Cardiac muscle cell (in vitro differentiated cells and primary cell): ENCODE measurements at places on chromosomes 2 and 18. TPM values are rescaled to one million over a fixed set of nuclear protein-coding genes. Genes with fewer than 3 reads are reported as not detected.
A peak's percentile ranks its signal among the peaks of the same experiment; 100 is the strongest.

GRCh38 chr18:44697315-44697714, 16.6 kb downstream of the SETBP1 start:
- DNase-seq: no peak
- peak overlapping the region; percentile 52 for H3K27ac ChIP-seq

DNA sequence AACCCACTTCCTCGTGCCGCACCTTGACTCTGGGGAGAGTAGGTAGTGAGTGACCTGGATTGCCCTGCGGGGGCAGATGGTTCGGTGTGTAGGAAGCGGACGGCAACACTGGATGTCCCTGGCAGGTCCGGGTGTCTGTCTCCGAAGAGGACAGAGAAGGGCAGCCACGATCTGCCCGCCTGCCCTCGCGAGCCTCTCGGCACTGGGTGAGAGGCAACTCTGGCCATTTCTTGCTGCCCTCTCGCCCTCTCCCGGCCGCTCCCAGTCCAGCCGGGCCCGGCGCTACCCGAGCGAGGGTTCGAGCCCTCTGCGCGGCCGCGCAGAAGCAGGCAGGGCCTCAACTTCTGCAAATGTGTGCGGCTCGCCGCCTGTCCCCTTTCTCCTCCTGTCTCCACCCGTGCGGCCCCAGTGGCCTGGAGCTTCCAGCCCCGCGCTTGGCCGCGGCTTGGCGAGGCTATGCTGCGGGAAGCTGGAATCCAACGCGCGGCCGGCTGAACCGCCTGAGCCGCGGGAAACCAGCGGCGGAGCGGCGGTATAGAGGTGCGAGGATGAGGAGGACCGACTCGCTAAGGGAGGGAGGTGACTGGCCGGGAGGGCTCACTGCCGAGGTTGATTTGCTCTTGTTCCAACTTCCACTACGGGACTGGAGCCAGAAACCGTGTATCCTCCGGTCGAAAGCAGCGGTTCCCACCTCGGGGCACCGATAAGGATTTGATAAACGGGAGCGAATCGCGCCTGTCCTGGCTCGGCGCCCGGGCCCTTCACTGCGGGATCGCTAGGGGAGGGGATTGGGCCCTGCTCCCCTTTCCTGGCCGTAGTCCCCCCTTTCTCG, 1.5 kb downstream of the EPAS1 start:
- H3K27ac ChIP-seq: no peak overlapping the region
- peak overlapping the region; percentile 61 for H3K4me3 ChIP-seq
- H3K27me3 ChIP-seq: peaks cover 74% of the 10 kb centered on the region
- H3K4me1 ChIP-seq: peaks cover 10% of the 10 kb centered on the region
- H3K36me3 ChIP-seq: no peaks in the 10 kb centered on the region

- DNase-seq: no peak
- H3K36me3 ChIP-seq: no peaks in the 10 kb centered on the region
- no peaks in the 10 kb centered on the region for H3K4me1 ChIP-seq
- no peak overlapping the region for H3K4me3 ChIP-seq
- no peak overlapping the region for H3K27ac ChIP-seq
- H3K27me3 ChIP-seq: no peaks in the 10 kb centered on the region
Observed at GRCh38 chr2:139216435-139216834, 436.2 kb upstream of the NXPH2 start.

GRCh38 chr2:187266147-187266546, 181.9 kb downstream of the CALCRL start:
- no peaks in the 10 kb centered on the region for H3K4me1 ChIP-seq
- H3K27me3 ChIP-seq: no peaks in the 10 kb centered on the region

GRCh38 chr2:167550448-167550847, 662.2 kb downstream of the XIRP2 start:
- H3K4me3 ChIP-seq: no peak overlapping the region
- H3K27ac ChIP-seq: no peak overlapping the region
- H3K36me3 ChIP-seq: no peaks in the 10 kb centered on the region
- no peaks in the 10 kb centered on the region for H3K27me3 ChIP-seq
- no peaks in the 10 kb centered on the region for H3K4me1 ChIP-seq

DNA sequence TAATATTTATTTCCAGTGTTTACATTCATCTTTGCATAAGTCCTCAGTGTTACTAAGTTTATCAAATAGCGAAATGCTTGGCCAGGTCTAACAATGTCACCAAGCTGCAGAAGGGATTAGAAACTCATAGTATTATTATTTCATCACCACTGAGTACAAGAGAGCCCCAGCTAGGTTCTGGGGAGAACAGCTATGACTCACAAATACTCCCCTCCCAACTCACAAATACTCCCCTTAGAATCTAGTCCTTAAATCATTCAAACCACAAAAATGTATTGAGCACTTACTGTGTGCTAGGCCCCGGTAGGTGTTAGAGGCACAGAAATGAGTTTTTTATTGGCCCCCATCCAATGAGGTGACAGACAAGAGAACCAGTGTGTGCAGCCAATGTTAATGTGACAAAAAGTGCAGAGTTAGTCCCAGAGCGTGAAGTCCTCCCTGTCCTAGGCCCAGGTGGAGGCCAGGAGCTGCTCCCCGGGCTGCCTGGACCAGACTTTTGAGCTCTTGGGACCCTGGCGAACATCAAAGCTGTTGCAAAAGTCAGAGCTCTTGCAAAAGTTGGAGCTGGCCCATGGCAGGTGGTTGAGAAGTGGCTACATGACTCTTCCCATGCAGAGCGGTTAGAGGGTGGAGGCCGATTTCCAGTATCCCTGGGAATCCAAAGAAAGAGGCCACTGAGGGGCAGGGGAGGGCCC, 9.8 kb downstream of the STEAP3 start:
- H3K27me3 ChIP-seq: no peaks in the 10 kb centered on the region
- no peaks in the 10 kb centered on the region for H3K4me1 ChIP-seq
- H3K27ac ChIP-seq: no peak overlapping the region
- H3K4me3 ChIP-seq: no peak overlapping the region

DNA sequence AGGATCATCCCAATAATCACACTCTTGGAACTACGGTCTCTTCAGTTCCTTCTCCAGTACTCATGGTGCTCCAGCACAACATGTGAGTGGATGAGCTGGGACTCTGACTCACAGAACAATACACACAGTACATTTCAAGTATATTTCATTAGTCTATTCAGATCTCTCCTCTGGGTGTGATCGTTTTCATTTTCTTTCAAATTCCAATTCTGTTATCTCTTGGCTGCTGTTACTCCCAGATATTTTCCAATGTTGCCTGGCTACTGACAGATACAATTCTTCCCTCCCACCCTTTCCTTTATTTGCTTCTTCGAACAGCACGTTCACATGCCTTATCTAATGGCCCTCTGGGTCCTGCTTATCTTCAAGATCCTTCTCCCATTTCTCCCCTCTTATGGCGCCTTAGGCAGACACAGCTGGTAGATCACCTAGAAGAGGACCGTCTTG, 216.0 kb downstream of the ACKR3 start:
- H3K27me3 ChIP-seq: no peaks in the 10 kb centered on the region
- H3K27ac ChIP-seq: no peak overlapping the region
- DNase-seq: peak; percentile 85
- no peaks in the 10 kb centered on the region for H3K4me1 ChIP-seq
- no peak overlapping the region for H3K4me3 ChIP-seq

PROKR1 gene
- total RNA-seq: 0.04 and 0.06 TPM in 2 replicates

CNTNAP5 gene
- total RNA-seq: 0.03 TPM in 1 of 2 replicates, not detected in the other

SP140L gene
- total RNA-seq: 0.07 and 0.30 TPM in 2 replicates

MCM6 gene
- 12.8 and 19.8 TPM in 2 replicates for total RNA-seq
